Foreskin fibroblast (primary cell): ENCODE measurements at places on chromosomes 5 and 9.

- DNase-seq, result peak; percentile 97
These were observed 61.1 kb downstream of the GRIA1 start for GRCh38 chr5:153551537-153552079.

GRCh38 chr9:70529833-70530232, 115.4 kb upstream of the KLF9 start:
- DNase-seq, result no peak

GRCh38 chr5:180291234-180291940, 496 bp downstream of the MAPK9 start:
- DNase-seq, result peak; percentile 56

- DNase-seq, result peak; percentile 91
These were observed 102.3 kb downstream of the ENC1 start for GRCh38 chr5:74538206-74538661.

DNA sequence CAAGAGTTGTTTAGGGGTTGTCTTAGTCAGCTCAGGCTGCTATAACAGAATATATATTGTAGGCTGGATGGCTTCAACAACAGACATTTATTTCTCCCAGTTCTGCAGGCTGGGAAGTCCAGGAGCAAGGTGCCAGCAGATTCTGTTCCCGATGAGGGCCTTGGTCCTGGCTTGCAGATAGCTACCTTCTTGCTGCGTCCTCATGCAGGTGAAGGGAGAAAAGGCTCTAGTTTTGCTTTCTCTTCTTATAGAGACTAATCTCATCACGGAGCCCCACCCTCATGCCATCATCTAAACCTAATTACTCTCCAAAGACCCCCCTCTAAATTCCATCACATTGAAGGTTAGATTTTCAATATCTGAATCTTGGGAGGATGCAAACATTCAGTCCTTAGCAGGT, 246.0 kb upstream of the ANKRD55 start:
- DNase-seq, result no peak

DNA sequence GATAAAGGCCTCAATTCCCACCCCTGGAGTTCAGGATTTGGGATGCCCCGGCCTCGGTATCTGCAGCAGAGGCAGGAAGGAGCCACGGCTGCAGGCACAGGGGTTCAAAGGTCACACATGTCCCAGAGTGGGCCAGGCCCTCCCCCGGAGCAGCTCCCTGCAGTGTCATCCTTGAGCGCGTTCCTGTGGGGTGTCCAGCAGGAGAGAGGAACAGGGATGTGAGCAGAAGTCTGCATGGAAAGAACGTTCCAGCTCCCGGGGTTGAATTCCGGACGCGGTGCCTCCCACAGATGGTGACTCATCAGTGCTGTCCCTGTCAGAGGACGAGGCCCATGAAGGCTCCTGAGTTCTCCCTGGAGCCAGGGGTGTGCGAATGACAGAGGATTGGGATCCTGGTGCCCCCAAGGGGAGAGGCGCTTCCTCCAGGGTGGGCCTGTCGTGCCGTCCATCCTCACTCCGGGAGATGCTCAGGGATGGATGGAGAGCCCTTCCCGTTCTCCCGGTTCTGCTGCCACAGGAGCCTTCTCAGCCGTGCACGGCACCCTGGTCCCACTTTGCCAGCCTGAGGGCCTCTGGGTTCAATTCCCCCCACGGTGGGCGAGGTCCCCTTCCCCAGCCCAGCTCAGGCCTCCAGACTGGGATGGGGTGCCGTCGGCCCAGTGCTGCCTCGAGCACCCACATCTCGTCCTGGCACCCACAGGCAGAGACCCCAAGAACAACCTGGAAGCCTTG, 3.1 kb downstream of the LCN1 start:
- DNase-seq, result peak; percentile 50

DNA sequence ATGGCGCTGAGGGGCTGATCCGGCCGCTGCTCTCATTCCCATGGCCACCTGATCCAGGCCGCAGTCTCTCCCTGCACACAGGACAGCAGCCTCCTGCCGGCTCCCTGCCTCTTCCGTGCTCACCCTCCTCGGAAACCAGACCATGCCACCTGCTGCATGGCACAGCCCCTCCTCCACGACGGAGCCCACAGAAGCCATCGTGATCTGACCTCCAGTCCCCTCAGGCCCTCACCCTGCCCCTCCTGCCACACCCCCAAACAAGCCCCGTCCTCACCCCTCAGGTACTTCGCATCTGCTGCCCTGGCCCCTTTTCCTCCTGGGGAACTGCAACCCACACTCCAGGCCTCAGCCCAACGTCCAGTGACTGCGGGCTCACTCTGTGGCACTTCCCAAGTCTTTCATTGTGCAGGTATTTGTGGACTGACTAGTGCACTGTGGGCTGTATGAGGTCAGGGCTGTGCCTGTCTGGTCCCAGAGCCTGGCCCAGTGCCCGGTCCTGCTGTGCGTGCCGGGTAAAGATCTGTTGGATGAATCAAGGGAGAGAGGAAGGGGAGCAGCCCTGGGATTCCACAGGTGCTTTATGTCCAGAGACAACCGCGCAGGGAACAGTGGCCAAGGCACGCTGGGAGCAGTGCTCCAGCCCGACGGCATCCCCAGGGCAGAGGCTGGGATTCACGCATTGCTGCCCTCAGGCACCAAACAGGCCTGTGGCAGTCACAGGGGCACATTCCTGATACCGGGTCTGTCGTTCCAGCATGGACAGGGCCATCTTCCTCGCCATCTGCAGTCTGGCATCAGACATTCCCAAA, 86.1 kb downstream of the ADAMTS2 start:
- DNase-seq, result peak; percentile 54

DNA sequence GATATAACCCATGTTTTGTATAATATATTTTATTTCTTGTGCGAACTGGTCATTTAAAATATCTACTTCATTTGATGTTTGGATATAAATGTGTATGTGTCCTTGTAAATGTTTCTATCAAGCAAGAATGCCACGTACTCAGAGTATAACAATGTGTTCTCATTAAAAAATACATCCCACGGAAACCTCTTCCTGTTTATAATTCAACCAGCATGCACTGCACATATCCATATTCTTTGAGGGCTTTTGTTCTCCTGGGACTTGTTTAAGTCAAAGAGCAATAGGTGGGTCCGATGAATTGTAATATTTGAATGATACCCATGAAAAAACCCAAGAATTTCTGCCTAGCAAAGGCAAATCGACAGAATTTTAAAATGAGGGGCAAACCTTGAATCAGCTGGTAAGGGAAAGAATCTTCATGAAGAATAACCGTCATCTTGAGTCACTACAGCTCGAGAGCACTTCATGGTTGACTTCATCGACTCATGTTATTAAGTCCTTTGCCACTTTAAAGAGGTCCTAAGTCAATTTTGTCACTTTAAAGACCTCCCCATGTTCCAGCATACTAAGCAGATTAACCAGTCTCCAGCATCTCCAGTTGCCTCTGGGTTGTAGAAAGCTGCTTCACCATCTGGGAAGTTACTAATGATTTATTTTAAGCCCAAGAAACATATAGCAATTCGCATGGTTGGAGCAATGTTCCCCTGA, 80.6 kb downstream of the NPR3 start:
- DNase-seq, result no peak

DNA sequence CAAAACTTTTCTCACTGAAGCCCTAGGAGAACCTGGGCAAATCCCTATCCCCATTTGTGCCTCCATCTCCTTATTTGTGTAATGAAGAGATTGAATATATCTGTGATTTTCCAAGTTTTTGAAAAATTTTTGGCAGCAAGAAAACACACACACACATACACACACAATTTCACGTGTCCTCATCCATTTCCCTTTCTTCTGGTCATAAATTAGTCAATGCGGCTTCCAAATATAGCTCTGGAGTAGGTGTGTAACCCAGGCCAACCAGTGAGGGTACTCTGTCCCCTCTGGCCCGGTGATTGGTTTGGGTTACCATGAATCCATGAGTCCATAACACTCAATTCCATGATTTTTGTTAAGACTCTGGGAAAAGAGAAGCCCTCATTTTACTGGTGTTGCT, 12.7 kb downstream of the CSF1R start:
- no peak for DNase-seq

- DNase-seq, result no peak
These were observed 6.9 kb downstream of the RAB14 start for GRCh38 chr9:121194730-121195129.

- peak; percentile 67 for DNase-seq
These were observed 17.7 kb downstream of the SLC28A3 start for GRCh38 chr9:84322828-84323227.

DNA sequence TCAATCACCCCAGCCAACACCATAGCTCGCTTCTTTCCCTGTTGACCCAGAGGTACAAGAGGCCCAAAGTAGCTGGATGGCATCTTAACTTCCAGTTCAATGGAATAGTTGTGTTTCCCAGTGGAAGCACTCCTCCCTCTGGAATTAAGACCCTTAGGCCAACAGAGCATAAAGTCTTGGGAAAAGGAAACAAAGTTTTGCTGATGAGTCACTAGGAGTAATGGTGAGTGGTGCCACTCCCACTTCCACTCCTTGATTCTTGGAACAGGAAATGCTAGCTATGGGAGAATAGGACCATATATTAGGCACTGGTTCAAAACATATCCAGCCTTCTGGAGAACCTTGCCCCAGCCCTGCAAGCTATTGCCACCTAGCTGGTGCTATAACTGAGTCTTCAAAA, 44.7 kb upstream of the LMX1B start:
- peak; percentile 34 for DNase-seq

DNA sequence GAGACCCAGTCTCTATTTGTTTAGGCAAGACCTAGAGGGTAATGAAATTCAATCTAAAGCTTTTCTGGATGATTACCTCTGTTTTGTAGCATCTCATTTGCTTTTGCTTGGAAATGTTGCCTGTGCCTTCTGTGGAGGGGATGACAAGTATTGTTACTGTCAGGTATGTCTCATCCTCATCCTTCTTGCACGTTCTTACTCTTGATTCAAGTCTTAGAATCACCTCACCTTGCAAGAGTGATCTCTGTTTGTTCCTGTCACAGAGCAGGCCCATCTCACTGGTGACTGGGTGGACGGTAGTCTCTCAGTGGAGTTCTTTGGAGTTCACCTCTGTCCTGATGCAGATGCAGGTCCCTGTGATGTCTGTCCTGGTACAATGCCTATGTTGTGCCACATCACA, 33.5 kb downstream of the MCCC2 start:
- DNase-seq, result no peak

DNA sequence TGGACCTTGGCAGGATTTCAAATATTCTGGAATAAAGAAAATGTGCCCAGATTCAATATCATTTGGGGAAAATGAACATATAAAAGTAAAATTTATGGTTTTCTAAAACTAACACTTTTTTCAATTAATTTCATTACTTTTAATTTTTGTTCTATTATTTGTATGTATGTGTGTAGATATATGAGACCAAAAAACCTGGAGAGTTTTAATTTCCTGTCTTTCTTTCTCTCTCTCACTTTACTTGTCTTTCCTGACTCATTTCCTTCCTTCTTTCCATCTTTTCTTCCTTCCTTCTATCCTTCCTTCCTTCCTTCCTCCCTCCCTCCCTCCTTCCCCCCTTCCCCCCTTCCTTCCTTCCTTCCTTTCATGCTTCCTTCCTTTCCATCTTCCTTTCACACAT, 137.0 kb downstream of the NPR3 start:
- no peak for DNase-seq

- DNase-seq, result no peak
These were observed 1064.4 kb upstream of the DMAC1 start for GRCh38 chr9:8863886-8864544.

GRCh38 chr5:1281038-1281882, 13.6 kb downstream of the TERT start:
- DNase-seq, result no peak

DNA sequence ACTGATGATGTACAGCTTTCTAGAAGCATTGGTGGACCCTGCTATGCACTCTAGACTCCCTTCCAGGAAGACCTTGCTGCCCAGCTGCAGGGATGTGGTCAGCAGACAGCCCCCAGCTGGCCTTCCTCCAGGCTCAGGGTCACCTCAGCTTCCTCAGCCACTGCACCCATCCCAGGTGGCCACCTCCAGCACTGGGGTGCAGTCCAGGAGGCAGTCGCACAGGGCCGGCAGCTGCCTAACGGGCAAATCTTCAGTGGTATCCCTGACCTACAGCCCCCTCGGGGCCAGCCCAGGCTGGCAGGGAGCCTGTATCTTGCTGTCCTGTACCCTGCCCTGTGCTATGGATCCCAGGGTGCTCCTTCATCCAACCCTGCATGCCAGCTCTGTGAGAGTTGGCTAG, 81.8 kb downstream of the GADD45G start:
- no peak for DNase-seq

- no peak for DNase-seq
These were observed 3.9 kb downstream of the SHROOM1 start for GRCh38 chr5:132826424-132827082.

- DNase-seq, result no peak
These were observed 4.1 kb downstream of the LHX2 start for GRCh38 chr9:124015661-124016131.

GRCh38 chr9:126508928-126509327, 104.8 kb upstream of the LMX1B start:
- DNase-seq, result no peak

DNA sequence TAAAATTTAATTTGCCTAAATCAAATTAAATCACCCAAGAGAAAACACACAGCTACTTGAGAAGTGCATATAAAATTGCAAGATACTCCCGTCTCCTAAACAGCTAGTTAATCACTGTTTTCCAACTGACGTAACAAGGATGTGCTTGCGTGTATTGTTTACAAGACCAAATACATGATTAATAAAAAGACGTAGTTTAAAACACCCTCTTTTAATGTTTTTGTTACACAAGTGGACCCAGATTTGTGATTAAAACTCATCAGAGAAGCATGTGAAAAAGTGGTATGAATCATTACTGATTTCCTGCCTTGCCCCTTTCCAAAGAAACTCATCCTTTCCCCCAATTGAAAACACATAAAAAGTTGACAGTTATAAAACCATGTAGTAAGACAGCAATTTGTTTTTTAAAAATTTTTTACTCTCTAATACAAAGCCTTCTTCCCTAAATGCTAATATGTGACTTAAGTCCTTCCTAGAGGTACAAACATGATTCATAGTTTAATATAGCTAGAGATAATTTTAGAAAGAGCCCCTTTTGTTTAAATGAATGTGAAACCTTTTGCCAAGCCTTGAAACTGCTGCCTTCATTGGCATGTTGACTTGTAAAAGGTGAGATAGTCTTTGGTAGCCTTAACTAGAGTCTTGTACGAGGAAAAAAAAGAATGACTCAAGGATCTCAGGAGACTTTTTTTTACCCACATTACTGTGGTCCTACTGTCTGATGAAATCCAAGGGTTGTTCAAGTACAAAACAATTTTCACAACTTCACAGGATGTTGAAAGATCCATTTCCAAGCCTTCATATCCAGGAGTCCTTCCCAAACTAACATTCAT, 61.4 kb upstream of the FST start:
- DNase-seq, result peak; percentile 92

GRCh38 chr5:73282383-73282782, 109.4 kb downstream of the TMEM174 start:
- no peak for DNase-seq

- DNase-seq, result peak; percentile 93
These were observed 5.3 kb downstream of the ANKS6 start for GRCh38 chr9:98790842-98791607.
